Mesenteric fat pad (tissue), 1 donor: ENCODE measurements at places on chromosomes 7 and 10. TPM values are rescaled to one million over a fixed set of nuclear protein-coding genes. Genes with fewer than 3 reads are reported as not detected.

DNA sequence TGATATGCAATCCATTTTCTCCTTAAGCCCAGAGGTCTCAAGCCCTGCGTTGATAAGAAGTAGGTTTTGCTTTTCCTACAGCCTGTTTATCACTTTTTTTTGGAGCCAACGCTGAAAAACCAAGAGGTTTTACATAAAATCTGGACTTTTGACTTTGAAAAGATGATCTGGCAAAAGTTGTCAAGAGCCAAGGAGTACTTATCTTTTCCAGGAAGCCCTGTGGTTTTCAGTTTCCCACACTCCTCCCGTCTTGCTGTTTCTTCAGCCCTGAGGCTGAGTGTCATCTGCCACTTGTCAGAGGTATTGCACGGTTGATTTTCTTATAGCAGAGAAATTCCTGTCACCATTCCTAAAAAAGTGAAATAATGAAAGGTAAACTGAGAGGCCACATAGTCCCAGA is 108.7 kb downstream of the TYW1 start:
- no peak for DNase-seq

DNA sequence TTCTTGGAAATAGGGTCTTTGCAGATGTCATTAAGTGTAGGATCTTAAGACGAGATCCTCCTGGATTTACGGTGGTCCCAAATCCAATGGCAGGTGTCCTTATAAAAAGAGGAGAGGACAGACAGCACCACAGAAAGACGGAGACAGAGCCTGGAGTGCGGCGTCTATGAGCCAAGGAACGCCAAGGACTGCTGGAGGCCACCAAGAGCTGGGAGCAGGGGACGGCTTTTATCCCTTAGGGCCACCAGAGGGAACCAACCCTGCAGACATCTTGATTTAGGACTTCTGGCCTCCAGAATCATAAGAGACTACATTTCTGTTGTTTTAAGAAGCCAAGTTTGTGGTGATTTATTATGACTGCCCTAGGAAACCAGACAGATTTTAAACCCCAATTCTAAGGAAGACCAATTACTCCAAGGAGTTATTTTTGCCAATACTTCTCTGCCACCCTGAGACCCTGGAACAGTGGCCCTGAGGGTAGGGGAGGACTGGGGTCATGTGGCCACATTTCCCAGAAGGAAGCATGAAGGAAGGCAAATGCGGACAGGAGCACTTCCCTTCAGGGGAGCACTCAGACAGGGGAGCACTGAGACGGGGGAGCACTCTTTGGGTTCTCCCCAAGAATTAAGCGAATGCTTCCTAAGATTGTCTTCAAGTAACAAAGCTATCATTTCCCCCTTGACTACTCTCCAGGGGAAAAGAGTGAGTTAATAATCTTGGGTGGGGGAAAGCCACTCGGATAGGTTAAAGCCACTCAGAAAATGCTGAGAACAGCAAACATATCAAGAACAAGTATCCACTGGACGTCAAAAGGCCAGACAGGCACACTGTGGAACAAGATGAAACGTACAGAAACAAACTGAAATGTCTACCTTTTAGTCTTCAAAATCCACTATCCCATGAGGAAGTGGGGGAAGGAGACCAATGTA is 67.5 kb downstream of the CHST15 start:
- no peak for DNase-seq

Gene ANXA8
- total RNA-seq = not detected

DNA sequence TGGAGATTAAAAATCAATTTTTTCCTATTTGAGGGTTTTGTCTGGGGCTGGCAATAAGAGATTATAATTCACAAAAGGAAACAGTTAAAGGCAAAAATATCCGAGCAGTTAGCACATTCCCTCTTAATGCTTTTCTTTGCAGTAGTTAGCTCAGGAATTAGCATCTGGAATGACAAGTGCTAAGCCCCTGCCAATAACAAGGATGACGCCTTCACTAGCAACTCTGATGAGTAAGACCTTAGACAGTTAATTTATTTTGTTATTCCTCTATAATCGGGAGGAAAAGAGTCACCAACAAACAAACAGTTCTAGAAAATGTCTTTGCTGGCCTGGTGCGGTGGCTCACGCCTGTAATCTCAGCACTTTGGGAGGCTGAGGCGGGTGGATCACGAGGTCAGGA is 151.3 kb downstream of the TRIL start:
- DNase-seq = no peak

- DNase-seq = no peak
Observed at GRCh38 chr10:72784551-72785351, 92.8 kb downstream of the MCU start.
